Epithelial cell of umbilical artery (primary cell): ENCODE measurements at places on chromosomes 1 and 21. TPM values are rescaled to one million over a fixed set of nuclear protein-coding genes. Genes with fewer than 3 reads are reported as not detected.

Gene OR2T2
- total RNA-seq: not detected in 2 replicates

Gene BRDT
- not detected in 2 replicates for total RNA-seq

Gene VASH2
- total RNA-seq: 0.30 and 0.32 TPM in 2 replicates

Gene DIO1
- not detected in 2 replicates for total RNA-seq

Gene VPS72
- 69.8 and 76.7 TPM in 2 replicates for total RNA-seq

Gene OR14K1
- not detected in 2 replicates for total RNA-seq

Gene OLFML2B
- 0.32 TPM in 1 of 2 replicates, not detected in the other for total RNA-seq

Gene TBX15
- not detected in 2 replicates for total RNA-seq

Gene SV2A
- total RNA-seq: 2.3 and 4.9 TPM in 2 replicates

Gene AVPR1B
- not detected in 2 replicates for total RNA-seq

Gene CYP4X1
- total RNA-seq: 0.32 and 0.76 TPM in 2 replicates

Gene CSF3R
- not detected in 2 replicates for total RNA-seq

Gene ATP1A4
- total RNA-seq: not detected in 2 replicates

Gene TNFSF4
- total RNA-seq: 16.9 and 36.0 TPM in 2 replicates

Gene SPRR2G
- not detected in 2 replicates for total RNA-seq

Gene RBM11
- total RNA-seq: 0.91 TPM in 1 of 2 replicates, not detected in the other

Gene MAGI3
- total RNA-seq: 9.7 and 10.1 TPM in 2 replicates

Gene NOTCH2
- 31.2 and 33.5 TPM in 2 replicates for total RNA-seq

Gene ARL8A
- 21.8 and 39.2 TPM in 2 replicates for total RNA-seq

Gene C1orf210
- total RNA-seq: not detected in 2 replicates

Gene GJC2
- 0.61 and 0.97 TPM in 2 replicates for total RNA-seq

Gene SLC6A9
- 0.32 and 1.8 TPM in 2 replicates for total RNA-seq

Gene VWA5B1
- not detected in 2 replicates for total RNA-seq

Gene CSMD2
- under 0.01 and 0.15 TPM in 2 replicates for total RNA-seq

Gene METTL18
- 5.8 and 13.7 TPM in 2 replicates for total RNA-seq

Gene KRTAP19-5
- total RNA-seq: not detected in 2 replicates

Gene DNAJC28
- 1.3 and 2.6 TPM in 2 replicates for total RNA-seq

Gene SMPDL3B
- total RNA-seq: 0.15 and 0.32 TPM in 2 replicates

Gene NTRK1
- total RNA-seq: under 0.01 TPM in 1 of 2 replicates, not detected in the other

Gene EXTL2
- total RNA-seq: 24.0 and 32.8 TPM in 2 replicates

Gene SGIP1
- 9.7 and 49.2 TPM in 2 replicates for total RNA-seq

Gene NBPF14
- 10.9 and 13.6 TPM in 2 replicates for total RNA-seq
